ENCODE measurements at places on chromosomes 2 and 18. TPM values are rescaled to one million over a fixed set of nuclear protein-coding genes. Genes with fewer than 3 reads are reported as not detected.

The SIX2 gene
- polyA plus RNA-seq: 27.3 TPM

GRCh38 chr2:31711737-31712136 is 131.0 kb upstream of the SRD5A2 start:
- DNase-seq: no peak

- DNase-seq: no peak
Observed at GRCh38 chr2:219408631-219409030, 9.5 kb upstream of the DES start.

DNA sequence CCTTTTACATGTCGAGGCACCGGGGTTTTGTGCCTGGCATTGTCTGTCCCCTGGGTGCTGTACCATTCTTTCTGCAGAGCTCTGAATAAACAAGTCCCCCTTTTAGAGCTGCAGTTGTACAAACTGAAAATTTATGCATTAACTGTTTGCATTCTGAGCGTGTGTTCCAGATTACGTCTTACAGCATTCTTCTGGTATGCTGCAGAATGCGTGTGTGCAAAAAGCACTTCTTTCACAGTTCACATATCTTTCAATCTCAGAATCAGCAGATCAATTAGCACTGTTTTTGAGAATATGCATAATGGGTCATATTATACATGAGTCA is 27.5 kb downstream of the MEIS1 start:
- DNase-seq: no peak

The PSMA8 gene
- not detected for polyA plus RNA-seq

The SF3B1 gene
- polyA plus RNA-seq: 116 TPM

DNA sequence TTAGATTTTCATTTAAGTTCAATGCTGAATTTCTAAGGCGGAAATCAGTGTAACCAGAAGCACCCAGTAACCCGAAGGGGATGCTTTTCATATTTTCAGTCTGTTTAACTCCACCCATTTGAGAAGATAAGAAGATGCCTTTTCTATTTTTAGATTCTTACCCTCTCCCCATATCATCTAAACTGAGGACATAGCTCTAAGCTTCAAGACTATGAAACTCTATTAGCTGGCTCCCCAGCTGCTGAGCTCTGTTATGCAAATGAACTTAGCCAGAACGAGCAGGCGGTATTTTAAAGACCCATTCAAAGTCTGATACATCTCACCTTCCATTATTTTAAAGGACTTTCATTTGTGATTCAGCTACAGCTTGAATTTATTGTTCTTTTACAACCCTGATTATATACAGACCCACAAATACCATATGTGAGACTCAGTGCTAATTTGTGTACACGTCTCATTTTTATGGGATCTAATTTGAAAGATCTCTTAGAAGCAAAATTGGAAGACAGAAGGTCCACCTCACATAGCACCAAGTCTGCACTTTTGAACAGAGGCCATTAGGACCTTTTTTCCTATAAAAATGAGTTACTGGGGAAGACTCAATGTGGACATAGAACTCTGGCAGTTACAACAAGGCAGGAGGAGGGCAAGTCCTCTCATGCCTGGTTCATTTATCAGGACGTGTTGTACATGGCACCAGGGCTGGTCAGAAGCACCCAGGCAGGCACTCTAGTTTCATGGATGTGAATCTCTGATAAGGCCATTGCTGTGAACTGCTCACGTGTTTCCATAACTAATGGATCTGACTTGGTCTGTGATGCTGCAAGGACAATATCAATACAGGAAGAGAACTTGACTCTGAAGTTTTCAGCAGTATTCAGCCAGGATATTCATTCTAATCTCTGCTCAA is 16.3 kb downstream of the CDC42EP3 start:
- DNase-seq: no peak

The MDH1B gene
- 0.30 TPM for polyA plus RNA-seq
